ENCODE measurements at places on chromosomes 11 and 22.
A peak's percentile ranks its signal among the peaks of the same experiment; 100 is the strongest.

DNA sequence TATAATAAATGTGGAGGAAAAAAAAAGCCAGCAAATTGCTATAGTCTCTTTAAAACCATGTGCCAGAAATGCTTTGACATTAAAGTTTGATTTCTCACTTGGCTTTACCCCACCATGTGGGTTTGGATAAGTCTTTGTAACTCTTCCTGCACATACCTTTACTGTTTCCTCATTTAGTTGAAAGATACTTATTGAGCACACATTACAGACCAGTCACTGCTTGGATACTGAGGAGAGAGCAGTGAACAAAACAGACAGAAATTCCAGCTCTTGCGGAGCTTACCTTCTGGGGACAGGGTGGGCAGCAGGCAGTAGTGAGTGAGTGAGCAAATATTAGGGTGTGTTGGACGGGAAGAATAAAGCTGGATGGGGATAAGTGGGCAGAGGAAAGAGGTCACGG is 13.7 kb downstream of the PACS1 start:
- H3K27me3 ChIP-seq: no peaks in the 10 kb centered on the region
- no peak overlapping the region for H3K4me3 ChIP-seq
- peak overlapping the region; percentile 81 for H3K27ac ChIP-seq
- no peak for DNase-seq

DNA sequence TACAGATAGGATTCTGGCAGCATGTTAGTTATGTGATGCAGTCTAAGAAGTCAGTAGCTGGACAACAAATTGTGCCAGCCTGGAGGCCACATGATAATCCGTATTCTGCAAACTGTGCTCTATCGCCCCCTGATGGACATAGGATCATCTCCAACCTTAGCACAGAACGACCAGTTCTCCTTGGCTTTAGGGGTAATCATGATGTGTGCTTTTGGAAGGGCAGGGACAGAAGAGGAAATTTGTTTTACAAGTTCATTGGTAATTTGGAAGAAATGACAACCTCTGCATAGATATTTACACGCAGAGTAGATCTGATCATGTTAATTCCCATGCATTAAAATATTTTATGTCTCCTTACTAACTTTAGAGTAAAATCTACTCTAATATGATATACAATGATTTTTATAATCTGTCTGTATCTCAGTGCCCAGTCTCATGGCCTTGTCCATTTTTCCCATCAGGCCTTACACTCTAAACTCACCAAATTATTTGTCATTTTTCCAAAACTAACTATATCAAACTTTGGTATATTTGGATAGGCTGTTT is 12.1 kb downstream of the OR10D3 start:
- peaks cover 17% of the 10 kb centered on the region for H3K27me3 ChIP-seq
- peak; percentile 71 for DNase-seq
- no peak overlapping the region for H3K4me3 ChIP-seq
- H3K27ac ChIP-seq: no peak overlapping the region

DNA sequence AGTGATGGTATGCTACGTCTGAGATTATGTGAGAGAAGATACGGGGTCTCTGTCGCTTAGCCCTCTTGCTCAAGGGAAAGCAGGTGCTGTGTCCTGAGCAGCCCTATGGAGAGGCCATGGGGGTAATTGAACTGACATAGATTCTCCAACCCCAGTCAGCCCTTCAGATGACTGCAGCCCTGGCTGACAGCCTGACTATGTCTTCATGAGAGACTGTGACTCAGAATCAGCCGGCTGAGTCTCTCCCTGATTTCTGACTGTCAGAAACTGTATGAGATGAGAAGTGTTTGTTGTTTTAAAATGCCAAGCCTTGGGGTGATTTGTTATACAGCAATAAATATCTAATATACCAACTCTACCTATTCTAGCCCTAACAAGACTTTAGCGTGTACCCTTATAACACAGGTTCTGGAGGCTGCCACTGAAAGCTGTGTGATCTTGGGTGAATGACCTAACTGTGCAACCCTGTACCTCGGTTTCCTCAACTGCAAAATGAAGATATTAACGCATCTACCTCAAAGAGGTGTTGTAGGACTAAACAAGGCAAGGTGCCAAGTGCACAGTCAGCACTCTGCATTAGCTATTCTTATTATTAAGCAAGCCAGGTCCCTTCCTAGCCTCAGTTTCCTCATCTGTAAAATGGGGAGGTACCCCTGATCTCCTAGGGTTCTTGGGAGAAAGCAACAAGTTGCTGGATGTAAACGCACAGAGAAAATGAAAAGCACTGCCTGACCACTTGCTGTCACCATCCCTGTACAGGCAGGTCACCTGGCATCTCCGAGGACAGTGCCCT is 24.9 kb downstream of the SLC43A1 start:
- H3K36me3 ChIP-seq: peaks cover 59% of the 10 kb centered on the region
- DNase-seq: no peak

DNA sequence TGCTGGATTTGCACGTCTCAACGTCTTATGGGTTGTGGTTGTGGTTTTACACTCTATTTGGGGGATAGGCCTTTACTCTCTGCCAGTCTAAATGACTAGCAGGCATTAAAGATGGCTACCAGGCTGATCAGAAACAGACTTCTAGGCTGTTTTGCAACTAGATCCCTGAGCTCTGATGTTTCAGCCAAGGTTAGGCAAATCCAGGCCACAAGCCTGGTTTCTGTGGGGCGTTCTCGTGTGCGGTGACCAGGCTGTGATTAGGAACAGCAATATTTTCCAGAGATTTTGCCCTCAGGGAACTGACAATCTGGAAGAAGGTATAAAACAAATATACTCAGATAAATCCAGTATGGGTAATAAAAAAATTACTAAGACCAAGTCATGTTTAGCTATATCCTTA is 502.4 kb downstream of the INSC start:
- H3K4me3 ChIP-seq: no peak overlapping the region
- DNase-seq: no peak
- H3K27me3 ChIP-seq: peaks cover 6% of the 10 kb centered on the region
- no peaks in the 10 kb centered on the region for H3K36me3 ChIP-seq

- H3K4me1 ChIP-seq: no peaks in the 10 kb centered on the region
- H3K27me3 ChIP-seq: no peaks in the 10 kb centered on the region
- no peak overlapping the region for H3K27ac ChIP-seq
- no peak overlapping the region for H3K4me3 ChIP-seq
Observed at GRCh38 chr22:48534395-48534958, 1293.2 kb downstream of the BRD1 start.

DNA sequence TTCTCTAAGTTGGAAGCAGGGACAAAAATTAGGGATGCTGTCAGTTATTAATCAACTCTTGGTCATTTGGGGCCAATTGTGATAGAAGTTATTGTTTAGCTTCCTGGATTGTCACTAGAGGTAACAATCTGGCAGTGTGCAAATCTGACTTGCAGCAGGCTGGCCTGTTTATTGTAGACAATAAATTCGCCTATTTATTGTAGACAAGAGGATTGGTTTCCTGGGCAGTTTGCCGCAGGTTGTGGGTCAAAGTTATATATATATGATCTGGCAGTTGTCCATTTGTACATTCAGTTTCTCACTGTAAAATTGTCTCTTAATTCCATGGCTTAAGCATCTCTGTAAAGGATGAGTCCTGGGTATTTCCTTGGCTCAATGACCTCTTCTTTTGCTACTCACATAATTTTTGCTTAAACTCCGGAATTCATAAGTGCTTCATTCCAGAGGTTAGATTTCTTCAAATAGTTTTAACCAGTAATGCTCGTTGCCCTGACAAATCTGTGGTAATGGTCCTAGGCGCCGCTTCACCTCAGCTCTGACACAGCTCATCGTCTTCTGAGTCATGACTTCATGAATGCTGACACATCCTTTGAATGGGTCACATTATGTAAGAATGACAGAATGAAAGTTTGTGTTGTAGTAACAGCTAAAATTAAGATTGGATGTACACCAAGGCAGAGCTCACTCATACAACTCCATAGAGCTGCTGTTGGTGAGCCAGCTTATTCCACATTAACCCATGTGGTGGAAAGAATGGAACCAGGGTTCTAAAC is 7.8 kb upstream of the MMP3 start:
- no peak overlapping the region for H3K4me3 ChIP-seq
- H3K27ac ChIP-seq: no peak overlapping the region
- no peaks in the 10 kb centered on the region for H3K36me3 ChIP-seq
- peaks cover 11% of the 10 kb centered on the region for H3K27me3 ChIP-seq
- no peaks in the 10 kb centered on the region for H3K4me1 ChIP-seq
- no peak for DNase-seq

Measured in activated CD4-positive, alpha-beta T cell treated with anti-CD3 and anti-CD28 coated beads for 36 hours (primary cell).